ENCODE measurements at places on chromosomes 11 and 22. TPM values are rescaled to one million over a fixed set of nuclear protein-coding genes. Genes with fewer than 3 reads are reported as not detected.

DNA sequence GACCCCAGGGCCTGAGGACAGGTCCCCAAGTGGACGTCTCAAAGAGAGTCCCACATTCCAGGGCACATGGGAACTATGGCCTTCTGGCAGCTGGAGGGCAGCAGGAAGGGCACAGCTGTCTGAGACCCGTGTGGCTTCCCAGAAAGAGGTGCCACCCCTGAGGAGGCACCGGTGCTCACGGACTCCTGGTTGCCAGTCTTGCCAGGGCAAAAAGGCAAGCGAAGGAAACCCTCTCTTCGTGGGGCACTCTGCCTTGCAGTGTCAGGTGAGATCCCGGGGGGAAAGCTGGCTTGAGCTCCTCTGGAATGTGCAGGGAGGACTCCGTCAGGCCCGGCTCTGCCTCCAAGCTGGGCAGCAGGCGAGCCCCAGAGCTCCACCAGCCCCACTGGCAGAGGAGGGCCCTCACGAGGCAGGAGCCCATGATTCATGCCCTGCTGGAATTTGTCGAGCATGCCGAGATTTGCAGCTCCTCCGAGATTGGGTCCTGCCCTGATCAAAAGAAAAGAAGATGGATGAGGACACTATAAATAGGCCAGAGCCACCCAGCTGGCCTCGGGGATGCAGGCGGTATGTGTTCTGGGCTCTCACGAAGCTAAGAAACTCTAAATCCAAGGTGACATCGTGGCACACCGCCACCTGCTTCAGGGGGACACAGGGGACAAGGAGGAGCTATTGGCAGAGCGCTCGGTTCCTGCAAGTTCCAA lies 9.9 kb upstream of the CELSR1 start:
- no peak for DNase-seq

Gene CRYAB
- polyA plus RNA-seq: not detected

DNA sequence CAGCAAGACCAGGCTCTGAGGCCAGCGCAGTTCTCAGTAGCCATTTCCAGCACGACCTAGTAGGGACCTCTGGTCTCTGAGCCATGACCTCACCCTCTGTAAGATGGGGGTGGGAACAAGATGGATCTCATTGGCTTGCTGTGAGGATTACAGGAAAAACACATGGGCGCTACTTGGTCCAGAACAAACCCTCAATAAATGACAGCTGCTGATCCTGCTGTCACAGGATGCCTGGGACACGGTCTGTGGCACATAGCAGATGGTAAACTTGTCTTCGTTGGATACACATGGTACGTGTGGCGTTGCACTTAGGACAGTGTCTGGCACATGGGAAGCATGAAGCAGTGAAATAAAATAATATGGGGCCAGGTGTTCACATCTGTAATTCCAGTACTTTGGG lies 4.5 kb upstream of the KCTD17 start:
- no peak for DNase-seq

Gene THOC5
- polyA plus RNA-seq: 22.6 TPM

DNA sequence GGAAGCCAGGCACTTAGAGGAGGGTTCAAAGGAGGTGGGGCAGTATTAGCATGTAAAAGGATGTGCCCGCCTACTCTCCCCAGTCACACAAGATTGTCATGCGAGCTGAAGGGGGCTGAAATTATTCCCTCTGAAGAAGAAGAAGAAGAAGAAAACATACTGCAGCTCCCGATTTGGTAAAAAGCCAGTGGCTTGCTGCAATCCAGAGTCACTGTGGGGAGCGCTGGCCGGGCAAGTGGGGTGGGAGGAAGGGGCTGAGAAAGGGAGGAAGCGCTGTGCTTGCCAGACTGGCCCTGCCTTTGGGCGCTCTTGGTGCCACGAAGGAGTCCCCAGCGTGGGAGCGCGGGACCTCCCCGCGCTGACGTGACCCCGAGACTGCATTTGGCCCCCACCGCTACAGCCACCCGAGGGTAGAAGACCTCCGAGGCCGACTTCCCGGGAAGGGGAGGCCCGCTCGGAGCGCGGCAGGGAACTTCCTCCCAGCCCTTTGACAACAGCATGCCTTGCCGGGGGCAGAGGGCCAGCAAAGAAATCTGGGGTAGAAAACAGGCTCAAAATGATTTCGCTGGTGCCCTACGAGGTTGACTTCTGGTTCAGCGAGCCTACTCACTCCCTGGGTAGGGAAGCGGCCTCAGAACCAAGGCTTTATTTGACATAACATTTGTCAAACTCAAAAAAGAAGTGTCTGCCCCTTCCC lies 906.3 kb downstream of the DLG2 start:
- no peak for DNase-seq

GRCh38 chr22:44444341-44445306 lies 53.4 kb downstream of the RTL6 start:
- no peak for DNase-seq

Measured in immature natural killer cell (primary cell).